ENCODE measurements at places on chromosomes 7 and 10.

DNA sequence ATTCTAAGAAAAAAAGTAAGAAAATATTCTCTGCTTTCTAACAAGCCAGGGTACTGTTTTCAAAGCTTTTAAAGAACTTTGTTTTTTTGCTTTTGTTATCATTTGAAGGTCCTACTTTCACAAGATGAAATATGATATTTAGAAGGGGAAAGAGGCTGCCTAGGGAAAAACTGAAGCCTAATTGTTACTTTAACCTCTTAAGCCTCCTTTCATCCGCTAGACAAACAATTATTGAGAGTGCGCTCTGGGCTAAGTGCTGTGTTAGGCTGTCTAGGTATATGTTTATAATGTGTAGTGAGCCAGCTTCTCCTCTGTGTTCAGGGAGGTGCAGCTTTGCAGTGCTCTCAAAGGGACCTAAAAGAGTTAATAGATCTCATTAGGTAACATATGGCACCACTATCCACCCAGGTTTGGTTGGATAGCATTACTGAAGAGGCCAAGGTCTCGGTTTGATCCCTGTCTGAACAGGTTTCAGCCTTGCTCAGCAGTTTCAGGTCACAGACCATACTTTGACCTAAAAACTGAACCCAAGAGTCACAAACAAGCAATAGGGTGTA is 17.9 kb downstream of the PDK4 start:
- no peaks in the 10 kb centered on the region for H3K27me3 ChIP-seq
- H3K36me3 ChIP-seq, result no peaks in the 10 kb centered on the region
- H3K27ac ChIP-seq, result no peak overlapping the region
- DNase-seq, result no peak
- no peak overlapping the region for H3K4me3 ChIP-seq

- H3K36me3 ChIP-seq, result no peaks in the 10 kb centered on the region
- no peaks in the 10 kb centered on the region for H3K27me3 ChIP-seq
- DNase-seq, result peak; percentile 58
- no peak overlapping the region for H3K4me3 ChIP-seq
These were observed 305.1 kb upstream of the CSTF2T start for GRCh38 chr10:52004342-52004949.

- no peaks in the 10 kb centered on the region for H3K27me3 ChIP-seq
- H3K4me1 ChIP-seq, result no peaks in the 10 kb centered on the region
- H3K36me3 ChIP-seq, result no peaks in the 10 kb centered on the region
- H3K27ac ChIP-seq, result no peak overlapping the region
- no peak for DNase-seq
- no peak overlapping the region for H3K4me3 ChIP-seq
These were observed 31.0 kb upstream of the FAM13C start for GRCh38 chr10:59393349-59393748.

DNA sequence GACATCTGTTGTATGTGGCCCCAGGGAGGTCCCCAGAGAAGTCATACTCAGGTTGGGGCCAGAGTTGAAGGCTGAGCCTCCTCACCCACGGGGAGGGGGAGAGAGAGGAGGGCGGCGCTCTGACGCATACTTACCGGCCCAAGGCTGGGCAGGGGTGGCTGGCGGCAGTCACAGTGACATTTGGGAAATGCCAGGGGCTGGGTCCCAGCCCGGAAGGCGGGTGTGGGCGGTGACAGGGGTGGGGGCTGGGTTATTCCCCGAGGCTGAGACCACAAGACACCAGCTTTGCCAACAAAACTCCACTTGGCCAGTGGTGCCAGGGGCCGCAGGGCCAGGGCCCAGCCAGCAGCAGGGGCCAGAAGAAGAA is 41.1 kb downstream of the RASGEF1A start:
- no peaks in the 10 kb centered on the region for H3K36me3 ChIP-seq
- no peak overlapping the region for H3K27ac ChIP-seq
- no peak for DNase-seq

DNA sequence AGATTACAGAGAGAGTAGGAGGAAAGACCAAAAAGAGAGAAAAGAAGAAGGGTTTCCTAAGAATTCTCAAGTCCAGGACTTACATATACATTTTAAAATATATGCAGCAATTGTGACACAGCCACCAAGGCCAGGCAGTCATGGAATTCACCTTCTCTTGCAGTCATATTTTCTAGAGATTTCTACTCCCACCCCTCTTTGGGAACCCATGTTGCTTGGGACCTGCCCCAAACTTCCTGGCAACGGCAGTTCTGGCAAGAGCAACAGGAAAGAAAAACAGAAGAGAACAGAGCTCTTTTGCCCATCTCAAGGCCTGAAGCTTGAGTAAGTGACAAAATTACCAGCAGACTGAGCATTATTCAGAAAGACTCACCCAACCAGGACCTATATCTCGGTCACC is 128.3 kb upstream of the ASAH2 start:
- no peak overlapping the region for H3K4me3 ChIP-seq
- no peaks in the 10 kb centered on the region for H3K36me3 ChIP-seq
- no peak overlapping the region for H3K27ac ChIP-seq
- DNase-seq, result no peak
- peaks cover 3% of the 10 kb centered on the region for H3K4me1 ChIP-seq
- no peaks in the 10 kb centered on the region for H3K27me3 ChIP-seq

DNA sequence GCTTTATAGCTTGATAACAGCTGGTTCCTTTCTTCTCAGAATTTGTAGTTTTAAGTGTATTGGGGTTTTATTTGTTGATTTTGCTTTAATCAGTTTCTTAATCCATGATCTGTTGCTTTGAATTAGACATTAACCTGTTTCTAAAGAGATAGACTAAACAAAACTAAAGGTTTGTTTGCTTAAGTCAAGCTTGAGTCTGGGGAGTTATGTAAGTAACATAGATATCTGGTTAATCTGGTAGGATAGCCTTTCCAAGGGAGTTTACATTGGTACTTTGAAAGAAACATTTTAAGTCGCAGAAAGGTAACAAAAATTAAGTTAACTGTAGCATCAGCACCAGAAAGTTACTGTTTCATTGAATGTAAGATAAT is 5.4 kb downstream of the PPP2R2D start:
- H3K4me3 ChIP-seq, result no peak overlapping the region
- H3K27ac ChIP-seq, result no peak overlapping the region
- DNase-seq, result no peak

GRCh38 chr10:25487266-25487665 is 312.5 kb downstream of the GPR158 start:
- no peak for DNase-seq
- no peak overlapping the region for H3K27ac ChIP-seq

DNA sequence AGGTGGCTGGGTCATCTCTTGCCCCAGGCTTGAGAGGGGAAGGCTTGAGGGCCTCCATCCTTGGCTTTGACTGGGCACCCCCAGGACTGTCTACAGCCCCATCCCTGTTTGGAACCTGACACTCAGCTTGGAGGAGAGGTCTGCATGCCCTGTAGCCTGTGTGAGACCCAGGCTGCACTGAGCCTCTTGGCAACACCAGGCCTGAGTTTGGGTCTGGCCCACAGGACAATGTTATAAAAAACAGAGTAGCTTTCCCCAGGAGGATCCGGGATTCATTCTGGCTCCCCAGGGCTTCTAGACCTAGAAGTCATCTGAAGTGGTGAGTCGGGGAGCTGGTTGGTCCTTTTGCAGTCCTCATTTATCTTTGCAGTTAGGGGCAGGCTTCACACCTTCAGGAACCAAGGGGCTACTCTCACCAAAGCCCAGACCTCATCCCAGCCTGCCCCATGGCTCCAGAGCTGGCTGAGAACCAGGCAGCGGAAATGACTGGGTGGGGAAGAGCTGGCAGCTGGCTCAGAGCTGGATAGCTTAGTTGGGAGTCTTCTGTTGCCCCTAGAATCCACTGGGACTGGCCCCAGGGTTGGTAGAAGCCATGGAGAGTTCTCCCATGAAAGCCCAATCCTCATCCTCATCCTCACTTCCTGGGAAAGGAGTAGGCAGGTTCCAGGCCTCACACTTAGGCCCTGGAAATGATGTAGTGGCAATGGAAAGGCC is 68.8 kb downstream of the ADCYAP1R1 start:
- DNase-seq, result no peak
- no peak overlapping the region for H3K4me3 ChIP-seq
- H3K27me3 ChIP-seq, result peaks cover 19% of the 10 kb centered on the region
- no peaks in the 10 kb centered on the region for H3K36me3 ChIP-seq
- peaks cover 2% of the 10 kb centered on the region for H3K4me1 ChIP-seq

- H3K36me3 ChIP-seq, result no peaks in the 10 kb centered on the region
- H3K27me3 ChIP-seq, result peaks cover 1% of the 10 kb centered on the region
- no peak overlapping the region for H3K27ac ChIP-seq
- no peak overlapping the region for H3K4me3 ChIP-seq
- no peak for DNase-seq
- no peaks in the 10 kb centered on the region for H3K4me1 ChIP-seq
These were observed 135.6 kb downstream of the TMEM178B start for GRCh38 chr7:141209454-141209853.

DNA sequence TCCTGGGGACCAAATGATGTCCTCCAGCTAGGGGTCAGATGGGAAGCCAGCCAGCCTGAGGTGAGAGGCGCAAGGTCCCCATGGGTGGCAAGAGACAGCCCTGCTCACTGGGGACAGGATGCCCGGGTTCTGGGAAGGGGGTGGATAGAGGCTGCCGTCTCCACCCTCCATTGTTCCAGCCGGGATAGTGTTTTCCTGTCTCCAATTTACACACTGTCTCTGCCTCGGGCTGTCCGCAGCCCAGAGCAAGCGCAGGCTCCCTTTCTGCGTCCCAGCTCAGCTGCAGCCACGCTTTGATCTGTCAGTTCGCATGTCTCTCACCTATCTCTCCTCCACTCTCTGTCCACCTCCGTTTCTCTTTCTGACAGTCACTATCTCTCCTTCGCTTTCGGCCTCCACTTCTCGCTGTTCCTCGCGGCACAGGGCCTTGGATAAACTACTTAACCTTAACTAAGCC is 2.1 kb downstream of the EPHB4 start:
- peaks cover 15% of the 10 kb centered on the region for H3K36me3 ChIP-seq
- DNase-seq, result no peak
- H3K27ac ChIP-seq, result no peak overlapping the region
- H3K4me1 ChIP-seq, result peaks cover 22% of the 10 kb centered on the region

DNA sequence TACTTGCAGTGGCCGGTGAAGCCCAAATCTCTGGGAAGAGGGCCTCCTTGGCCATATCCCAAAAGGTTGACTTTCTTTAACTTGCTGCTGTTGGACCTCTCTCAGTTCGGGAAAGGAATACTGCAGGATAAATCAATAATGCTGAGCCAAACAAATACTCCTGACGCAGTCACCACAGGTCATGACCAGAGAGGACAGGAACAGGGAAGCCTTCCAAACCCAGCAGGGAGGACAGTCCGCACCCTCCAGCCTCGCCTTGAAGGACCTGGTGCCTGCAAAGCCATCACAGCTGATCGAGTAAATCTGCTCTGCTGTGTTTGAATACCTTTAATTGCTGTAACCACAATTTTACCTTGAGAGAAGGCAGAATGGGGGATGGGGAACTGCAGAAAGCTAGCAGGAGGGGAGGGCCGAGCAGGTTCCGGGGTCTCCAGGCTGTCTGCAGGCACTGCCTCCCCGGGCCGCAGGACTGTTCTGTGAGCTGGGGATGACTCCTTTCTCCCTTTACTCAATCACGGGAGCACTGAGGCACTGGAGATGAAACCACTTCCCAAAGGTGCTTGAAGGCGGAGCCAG is 20.8 kb upstream of the INSIG1 start:
- no peak overlapping the region for H3K27ac ChIP-seq
- no peak for DNase-seq
- no peak overlapping the region for H3K4me3 ChIP-seq
- H3K36me3 ChIP-seq, result no peaks in the 10 kb centered on the region

- peak; percentile 72 for DNase-seq
- H3K27ac ChIP-seq, result peak overlapping the region; percentile 67
- H3K36me3 ChIP-seq, result peaks cover 10% of the 10 kb centered on the region
- peaks cover 3% of the 10 kb centered on the region for H3K4me1 ChIP-seq
- H3K27me3 ChIP-seq, result no peaks in the 10 kb centered on the region
These were observed 13.8 kb upstream of the TECPR1 start for GRCh38 chr7:98265841-98266271.

GRCh38 chr10:69398466-69398865 is 18.3 kb downstream of the TACR2 start:
- no peaks in the 10 kb centered on the region for H3K4me1 ChIP-seq
- H3K36me3 ChIP-seq, result peaks cover 80% of the 10 kb centered on the region
- H3K27ac ChIP-seq, result no peak overlapping the region

DNA sequence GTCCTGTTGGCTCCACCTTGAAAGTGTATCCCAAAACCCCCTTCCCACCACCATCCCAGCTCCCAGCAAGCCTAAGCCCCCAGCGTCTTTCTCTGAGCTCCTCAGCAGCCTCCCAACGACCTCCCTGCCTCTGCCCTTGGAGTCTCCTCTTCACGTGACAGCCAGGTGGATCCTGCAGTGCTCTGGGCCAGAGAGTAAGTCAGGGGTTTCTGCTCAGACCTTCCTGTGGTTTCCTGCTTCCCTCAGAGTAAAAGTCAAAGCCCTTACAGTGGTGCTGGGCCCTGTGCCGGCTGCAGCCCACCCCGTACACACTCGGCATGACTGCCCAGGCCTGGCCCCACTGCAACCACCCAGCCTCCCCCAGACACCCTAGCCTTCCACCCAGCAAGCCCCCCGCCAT is 51.9 kb downstream of the OAT start:
- no peaks in the 10 kb centered on the region for H3K36me3 ChIP-seq
- H3K4me1 ChIP-seq, result no peaks in the 10 kb centered on the region
- no peak overlapping the region for H3K4me3 ChIP-seq
- no peak overlapping the region for H3K27ac ChIP-seq
- no peaks in the 10 kb centered on the region for H3K27me3 ChIP-seq
- DNase-seq, result no peak

- H3K27me3 ChIP-seq, result no peaks in the 10 kb centered on the region
- no peaks in the 10 kb centered on the region for H3K4me1 ChIP-seq
- H3K36me3 ChIP-seq, result no peaks in the 10 kb centered on the region
- peak; percentile 46 for DNase-seq
- no peak overlapping the region for H3K4me3 ChIP-seq
- no peak overlapping the region for H3K27ac ChIP-seq
These were observed 134.8 kb upstream of the KIF5B start for GRCh38 chr10:32190890-32191491.

GRCh38 chr10:7035126-7035761 is 375.6 kb downstream of the SFMBT2 start:
- H3K27me3 ChIP-seq, result no peaks in the 10 kb centered on the region
- H3K4me3 ChIP-seq, result no peak overlapping the region
- DNase-seq, result no peak

DNA sequence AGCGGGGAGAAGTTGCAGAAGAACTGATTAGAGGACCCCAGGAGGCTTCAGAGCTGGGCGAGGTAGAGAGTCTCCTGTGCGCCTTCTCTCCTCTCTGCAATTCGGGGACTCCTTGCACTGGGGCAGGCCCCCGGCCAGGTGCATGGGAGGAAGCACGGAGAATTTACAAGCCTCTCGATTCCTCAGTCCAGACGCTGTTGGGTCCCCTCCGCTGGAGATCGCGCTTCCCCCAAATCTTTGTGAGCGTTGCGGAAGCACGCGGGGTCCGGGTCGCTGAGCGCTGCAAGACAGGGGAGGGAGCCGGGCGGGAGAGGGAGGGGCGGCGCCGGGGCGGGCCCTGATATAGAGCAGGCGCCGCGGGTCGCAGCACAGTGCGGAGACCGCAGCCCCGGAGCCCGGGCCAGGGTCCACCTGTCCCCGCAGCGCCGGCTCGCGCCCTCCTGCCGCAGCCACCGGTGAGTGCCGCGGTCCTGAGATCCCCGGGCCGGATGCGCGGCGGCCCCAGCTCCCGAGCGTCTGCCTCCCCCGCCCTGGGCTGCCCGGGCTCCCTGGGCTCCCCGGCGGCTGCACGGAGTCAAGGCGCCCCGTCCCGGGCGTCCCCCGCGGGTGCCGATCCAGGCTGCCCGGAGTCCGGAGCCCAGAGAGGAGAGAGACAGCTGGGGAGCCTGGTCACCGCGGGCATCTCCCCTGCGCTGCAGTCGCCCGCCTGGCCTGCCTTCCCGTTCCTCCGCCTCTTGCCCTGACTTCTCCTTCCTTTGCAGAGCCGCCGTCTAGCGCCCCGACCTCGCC is at the start of gene PLAU:
PLAU (plus strand) TSS at position 369 of the 789 bp plus-strand sequence. CDS start 424 bp downstream, outside the sequence.
- peak within 1 kb of the TSS; percentile 84 for H3K27ac ChIP-seq
- H3K27me3 ChIP-seq, result no peaks in the 10 kb centered on the region
- H3K4me1 ChIP-seq, result peaks cover 50% of the 10 kb centered on the region
- peak; percentile 68 for DNase-seq
